CD4-positive, alpha-beta T cell (primary cell): ENCODE measurements at places on chromosomes 7 and 10.

DNA sequence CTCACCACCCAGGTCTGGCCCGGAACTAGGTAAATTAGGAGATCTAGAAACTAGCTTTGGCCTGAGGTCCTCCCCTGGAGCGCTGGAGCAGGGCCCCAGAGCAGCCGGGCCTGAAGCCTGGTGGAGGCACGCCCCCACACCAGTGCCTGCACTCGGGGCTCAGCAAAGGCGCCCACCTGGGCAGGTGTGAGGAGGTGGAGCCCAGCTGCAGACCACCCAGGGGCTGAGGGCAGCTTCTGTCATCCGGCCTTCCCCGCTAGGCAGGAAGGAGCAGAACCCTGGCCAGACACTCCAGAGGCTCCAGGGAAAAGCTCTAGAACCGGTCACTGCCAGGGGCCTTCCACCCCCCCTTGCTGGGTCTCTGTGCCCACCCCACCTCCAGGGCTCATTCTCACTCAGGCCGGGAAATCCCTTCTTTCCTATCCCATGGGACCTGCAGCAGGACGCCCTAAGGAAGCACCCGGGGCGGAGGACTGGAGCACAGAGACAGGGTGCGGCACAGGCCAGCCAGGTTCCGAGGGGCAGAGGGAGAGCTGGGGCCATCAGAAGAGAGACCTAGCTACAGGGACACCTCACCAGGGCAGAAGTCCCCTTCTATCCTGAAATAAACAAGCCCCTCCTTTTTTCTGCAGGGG, 161.2 kb downstream of the NRF1 start:
- no peak overlapping the region for H3K4me3 ChIP-seq
- no peak overlapping the region for H3K27ac ChIP-seq
- peaks cover 10% of the 10 kb centered on the region for H3K27me3 ChIP-seq
- H3K36me3 ChIP-seq, result no peaks in the 10 kb centered on the region

- no peaks in the 10 kb centered on the region for H3K27me3 ChIP-seq
- H3K27ac ChIP-seq, result no peak overlapping the region
- H3K4me1 ChIP-seq, result peaks cover 18% of the 10 kb centered on the region
- peaks cover 67% of the 10 kb centered on the region for H3K36me3 ChIP-seq
Observed at GRCh38 chr7:100465299-100465698, 1.2 kb upstream of the SPACDR start.

DNA sequence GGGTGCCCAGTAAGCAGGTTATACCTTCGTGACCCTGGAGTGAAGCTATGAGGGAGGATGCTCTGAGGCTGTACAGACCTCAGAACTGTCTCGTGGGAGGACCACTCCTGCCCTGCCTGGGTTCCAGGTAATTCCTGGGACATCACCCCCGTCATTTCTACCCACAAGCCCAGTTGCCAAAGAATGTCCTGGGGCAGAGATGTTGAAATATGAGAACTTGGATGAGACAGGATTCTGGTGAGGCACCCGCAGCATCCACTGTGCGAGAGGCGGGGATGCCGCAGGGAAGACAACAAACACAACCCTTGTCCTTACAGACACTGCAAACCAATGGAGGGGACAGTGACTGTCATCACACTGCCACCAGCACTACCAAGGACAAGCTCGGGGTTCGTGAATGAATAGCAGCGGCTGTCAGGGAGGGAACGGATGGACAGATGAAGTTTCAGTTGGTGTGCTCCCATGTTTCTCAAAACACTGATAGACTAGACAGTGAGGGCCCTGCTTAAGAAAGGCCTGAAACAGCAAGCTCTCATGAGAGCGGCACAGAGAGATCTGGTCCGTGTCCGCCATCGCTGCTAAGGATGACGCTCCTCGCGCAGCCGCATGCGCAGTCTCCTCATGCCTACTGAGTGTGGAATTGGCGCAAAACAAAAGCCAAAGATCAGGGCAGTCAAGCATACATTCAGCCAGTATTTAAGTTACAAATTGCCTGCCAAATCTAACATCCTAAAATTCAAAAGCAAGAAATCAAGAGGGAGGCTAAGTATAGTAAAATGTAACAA, 82.0 kb upstream of the RHEB start:
- H3K36me3 ChIP-seq, result peaks cover 11% of the 10 kb centered on the region
- no peak overlapping the region for H3K4me3 ChIP-seq
- no peaks in the 10 kb centered on the region for H3K27me3 ChIP-seq
- DNase-seq, result no peak
- H3K4me1 ChIP-seq, result no peaks in the 10 kb centered on the region

DNA sequence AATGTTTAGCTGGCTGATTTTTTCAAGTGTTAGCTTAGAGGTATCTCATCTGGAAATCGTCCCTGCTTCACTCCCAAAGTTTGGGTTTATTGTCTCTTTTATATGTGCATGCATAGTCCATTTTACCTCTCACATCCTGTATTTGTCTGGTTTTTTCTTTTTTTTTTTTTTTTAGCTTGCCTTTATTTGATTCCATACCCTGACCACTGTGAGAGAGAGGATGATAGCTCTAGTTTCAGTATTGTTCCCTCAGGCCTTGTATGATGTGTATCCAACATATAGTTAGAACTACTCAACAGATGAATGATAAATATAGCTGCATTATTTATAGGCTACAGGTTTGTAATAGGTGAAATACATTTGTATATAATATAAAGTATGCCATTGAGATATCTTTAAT, 29.9 kb downstream of the PCGF5 start:
- no peak overlapping the region for H3K4me3 ChIP-seq
- H3K4me1 ChIP-seq, result peaks cover 11% of the 10 kb centered on the region
- H3K27ac ChIP-seq, result no peak overlapping the region
- H3K27me3 ChIP-seq, result no peaks in the 10 kb centered on the region

DNA sequence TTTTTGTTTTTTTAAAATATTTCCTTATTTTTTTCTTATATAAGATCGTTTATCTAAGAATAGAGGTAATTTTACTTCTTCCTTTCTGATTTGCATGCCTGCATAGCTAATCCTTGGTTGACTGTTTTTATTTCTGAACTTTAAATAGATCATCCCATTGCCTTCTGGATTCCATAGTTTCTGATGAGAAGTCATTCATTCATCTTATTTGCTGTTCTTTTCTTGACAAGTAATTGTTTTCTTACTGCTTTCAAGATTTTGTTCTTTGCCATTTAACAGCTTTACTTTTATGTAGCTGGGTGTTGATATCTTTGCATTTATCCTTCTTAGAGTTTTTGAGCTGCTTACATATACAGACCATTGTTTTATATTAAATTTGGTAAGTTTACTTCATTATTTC, 437.9 kb downstream of the SDK1 start:
- DNase-seq, result no peak
- no peaks in the 10 kb centered on the region for H3K27me3 ChIP-seq
- H3K4me1 ChIP-seq, result no peaks in the 10 kb centered on the region
- no peak overlapping the region for H3K27ac ChIP-seq
- H3K36me3 ChIP-seq, result no peaks in the 10 kb centered on the region

DNA sequence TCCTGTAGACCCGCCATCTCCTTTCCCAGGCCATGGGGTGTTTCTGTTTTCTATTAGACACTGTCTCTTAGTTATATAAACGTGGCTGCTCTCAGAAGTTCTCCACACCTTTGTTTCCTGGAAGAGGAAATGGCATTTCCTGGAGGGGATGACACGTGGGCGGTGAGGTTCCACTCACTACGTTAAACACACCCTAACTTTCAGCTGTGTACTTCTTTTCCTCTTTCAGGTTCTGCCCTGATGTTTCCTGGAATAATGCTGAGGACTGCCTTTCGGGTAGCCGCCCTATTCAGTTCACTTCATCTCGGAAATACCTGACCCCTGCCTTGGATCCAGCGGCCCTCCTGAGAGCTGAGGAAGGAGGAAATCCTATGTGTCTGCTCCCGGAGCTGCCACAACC, 3.4 kb upstream of the PRKCQ start:
- H3K27ac ChIP-seq, result peak overlapping the region; percentile 93
- peaks cover 38% of the 10 kb centered on the region for H3K4me1 ChIP-seq

GRCh38 chr7:87100326-87100725, 40.9 kb upstream of the ELAPOR2 start:
- H3K27me3 ChIP-seq, result no peaks in the 10 kb centered on the region
- H3K27ac ChIP-seq, result no peak overlapping the region
- H3K36me3 ChIP-seq, result no peaks in the 10 kb centered on the region

DNA sequence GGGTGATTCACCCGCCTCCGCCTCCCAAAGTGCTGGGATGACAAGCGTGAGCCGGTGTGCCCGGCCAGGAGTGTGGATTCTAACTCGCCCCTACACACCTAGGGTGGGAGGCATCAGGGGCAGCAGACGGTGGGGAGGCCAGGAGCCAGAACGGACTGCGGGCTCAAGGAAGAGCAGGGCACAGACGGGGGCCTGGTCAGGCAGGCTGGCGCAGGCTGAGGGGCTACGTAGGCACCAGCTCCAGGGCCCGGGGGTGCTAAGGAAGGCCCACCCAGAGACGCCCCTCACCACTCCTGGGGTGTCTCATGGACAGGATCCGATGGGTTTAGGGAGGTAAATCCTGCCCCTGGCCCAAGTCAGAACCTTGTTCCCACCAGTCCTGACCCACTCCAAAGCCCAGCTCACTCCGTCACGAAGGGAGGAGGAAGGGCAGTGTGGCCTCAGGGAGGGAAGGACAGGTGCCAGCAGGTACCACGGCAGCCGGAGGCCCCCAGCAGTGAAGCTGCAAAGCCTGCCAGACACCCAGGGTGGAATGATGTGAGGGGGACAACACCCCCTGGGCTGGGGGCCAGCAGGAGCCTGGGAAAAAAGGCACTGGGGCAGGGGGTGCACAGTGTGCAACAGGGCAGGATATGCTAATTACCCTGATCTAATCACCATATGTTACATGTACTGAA, 251.4 kb downstream of the MAD1L1 start:
- DNase-seq, result no peak
- H3K27ac ChIP-seq, result no peak overlapping the region
- H3K27me3 ChIP-seq, result no peaks in the 10 kb centered on the region
- H3K4me3 ChIP-seq, result no peak overlapping the region

DNA sequence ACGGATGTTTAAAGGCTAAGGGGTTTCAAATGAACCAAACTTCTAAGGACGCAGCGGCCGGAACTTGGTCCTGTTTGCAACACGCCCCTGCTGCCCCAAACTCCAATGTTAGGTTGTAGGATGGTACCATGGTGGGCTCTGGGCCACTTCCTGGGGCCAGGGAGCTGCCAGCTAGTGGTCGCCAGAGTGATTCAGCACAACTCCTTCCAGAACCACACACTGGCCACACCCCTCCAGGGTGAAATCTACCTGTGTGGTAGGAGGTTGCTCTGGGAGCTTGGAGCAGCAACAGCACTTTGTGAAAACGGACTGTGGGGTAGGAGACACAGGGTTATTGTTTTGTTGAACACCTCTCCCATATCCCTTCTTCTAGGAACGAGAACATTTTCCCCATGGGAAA, 161.1 kb downstream of the FANK1 start:
- no peaks in the 10 kb centered on the region for H3K4me1 ChIP-seq
- no peak overlapping the region for H3K27ac ChIP-seq
- H3K27me3 ChIP-seq, result no peaks in the 10 kb centered on the region
- no peak for DNase-seq

DNA sequence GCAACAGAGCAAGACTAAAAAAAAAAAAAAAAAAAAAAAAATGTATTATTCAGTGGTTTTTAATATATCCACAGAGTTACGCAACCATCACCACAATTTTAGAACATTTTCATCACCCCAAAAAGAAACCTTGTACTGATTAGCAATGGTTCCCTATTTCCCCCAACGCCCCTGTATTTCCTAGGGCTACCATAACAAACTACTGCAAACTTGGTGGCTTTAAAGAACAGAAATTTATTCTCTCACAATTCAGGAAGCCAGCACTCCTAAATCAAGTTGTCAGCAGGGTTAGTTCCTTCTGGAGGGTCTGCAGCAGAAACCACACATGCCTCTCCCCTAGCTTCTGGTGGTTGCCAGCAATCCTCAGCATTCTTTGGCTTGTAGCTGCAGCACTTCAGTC, 5.9 kb upstream of the NUP42 start:
- no peaks in the 10 kb centered on the region for H3K27me3 ChIP-seq
- DNase-seq, result no peak
- no peaks in the 10 kb centered on the region for H3K36me3 ChIP-seq
- H3K4me1 ChIP-seq, result peaks cover 1% of the 10 kb centered on the region
- no peak overlapping the region for H3K27ac ChIP-seq

DNA sequence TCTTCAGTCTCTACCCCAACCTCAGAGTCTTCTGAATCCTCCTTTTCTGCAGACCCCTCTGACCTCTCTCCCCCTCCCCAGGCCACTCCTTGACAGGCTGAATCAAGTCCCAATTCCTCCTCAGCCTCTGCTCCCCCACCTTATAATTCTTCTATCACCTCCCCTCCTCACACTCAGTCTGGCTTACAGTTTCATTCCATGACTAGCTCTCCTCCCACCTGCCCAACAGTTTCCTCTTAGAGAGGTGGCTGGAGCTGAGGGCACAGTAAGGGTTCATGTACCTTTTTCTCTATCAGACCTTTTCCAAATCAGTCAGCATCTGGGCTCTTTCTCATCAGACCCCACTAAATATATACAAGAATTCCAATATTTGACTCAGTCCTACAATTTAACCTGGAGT, 14.6 kb upstream of the LRRC61 start:
- no peak overlapping the region for H3K4me3 ChIP-seq
- no peak overlapping the region for H3K27ac ChIP-seq
- H3K36me3 ChIP-seq, result no peaks in the 10 kb centered on the region
- no peaks in the 10 kb centered on the region for H3K4me1 ChIP-seq

DNA sequence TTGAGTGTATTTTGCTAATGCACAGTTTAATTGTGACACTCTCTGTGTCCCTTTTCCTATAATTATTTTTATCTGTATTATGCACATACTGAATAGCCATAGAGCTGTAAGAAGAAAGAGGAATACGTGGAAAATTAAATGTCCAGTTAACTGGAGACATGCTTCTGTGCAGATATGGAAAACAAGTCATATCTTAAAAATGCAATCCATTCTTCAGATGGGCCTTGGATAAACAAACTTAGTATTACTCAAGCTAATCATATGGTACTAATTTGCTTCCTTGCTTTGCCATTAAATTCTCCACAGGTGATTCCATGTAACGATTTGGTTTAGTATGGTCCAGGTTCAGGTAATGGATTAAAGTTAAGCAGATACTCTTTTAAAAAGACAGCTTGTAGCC, 201.2 kb upstream of the CELF2 start:
- no peaks in the 10 kb centered on the region for H3K27me3 ChIP-seq
- H3K4me3 ChIP-seq, result no peak overlapping the region
- no peak overlapping the region for H3K27ac ChIP-seq
- H3K4me1 ChIP-seq, result no peaks in the 10 kb centered on the region

- H3K36me3 ChIP-seq, result no peaks in the 10 kb centered on the region
- H3K27ac ChIP-seq, result peak overlapping the region; percentile 17
- H3K27me3 ChIP-seq, result no peaks in the 10 kb centered on the region
- peaks cover 30% of the 10 kb centered on the region for H3K4me1 ChIP-seq
Observed at GRCh38 chr7:142353147-142354060, 95.5 kb upstream of the PRSS58 start.
